ENCODE measurements at places on chromosomes 2 and 18.

GRCh38 chr2:236342507-236342906, 78.3 kb upstream of the ASB18 start:
- DNase-seq, result no peak

- no peak for DNase-seq
These were observed 885.3 kb upstream of the CELF4 start for GRCh38 chr18:38450876-38451275.

- no peak for DNase-seq
These were observed 48.4 kb downstream of the NEMP2 start for GRCh38 chr2:190486037-190486623.

GRCh38 chr2:200445284-200445683, 64.6 kb downstream of the KCTD18 start:
- DNase-seq, result no peak

DNA sequence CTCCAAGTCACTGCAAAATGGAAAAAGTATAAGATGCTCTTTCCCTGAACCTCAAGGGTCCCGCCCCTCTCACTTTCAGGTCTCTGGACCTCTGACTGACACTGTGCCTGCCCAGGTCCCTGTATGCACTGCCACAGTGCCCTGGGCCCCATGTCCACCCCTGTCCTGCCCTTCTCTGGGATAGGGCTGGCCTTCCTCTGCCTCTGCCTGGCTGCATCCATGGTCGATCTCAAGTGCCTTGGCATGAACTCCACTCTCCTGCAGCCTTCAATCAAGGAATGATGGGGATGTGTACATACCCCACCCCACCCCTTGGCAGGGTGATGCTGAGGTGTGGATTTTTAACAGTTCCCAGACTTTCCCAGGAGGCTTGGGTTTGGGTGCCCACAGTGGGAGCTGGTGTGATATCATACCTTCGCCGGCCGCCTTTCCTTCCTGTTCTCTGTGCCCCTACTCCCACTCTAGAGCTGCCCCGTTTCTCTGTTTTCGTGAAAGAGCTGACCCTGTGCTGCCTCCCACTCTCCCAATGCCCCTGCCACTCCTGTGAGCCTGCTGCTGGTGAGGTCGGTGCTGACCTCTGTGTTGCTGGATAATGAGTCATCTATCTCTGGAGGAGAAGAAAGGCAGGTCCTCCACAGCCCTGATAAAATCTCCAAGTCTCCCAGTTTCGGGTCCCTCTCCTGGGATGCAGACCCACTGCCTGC, 18.9 kb downstream of the PTPN18 start:
- no peak for DNase-seq

- DNase-seq, result no peak
These were observed 71.3 kb downstream of the TMEM18 start for GRCh38 chr2:605674-606608.
